ENCODE measurements at places on chromosomes 5 and 9. TPM values are rescaled to one million over a fixed set of nuclear protein-coding genes. Genes with fewer than 3 reads are reported as not detected.

Gene TSSK1B
- not detected for total RNA-seq

Gene UCK1
- total RNA-seq, result 25.4 TPM

Gene AK8
- 0.15 TPM for total RNA-seq

Gene STK32A
- total RNA-seq, result 0.07 TPM

Gene NUTM2G
- not detected for total RNA-seq

Gene INSL4
- not detected for total RNA-seq

Gene CCDC112
- total RNA-seq, result 5.8 TPM

Gene GLRA1
- not detected for total RNA-seq
